Left forelimb (tissue), 1 donor: ENCODE measurements at places on chromosomes 16 and 17.

- no peak for DNase-seq
Observed at GRCh38 chr17:7253082-7253481, 1.1 kb downstream of the ELP5 start.

- no peak for DNase-seq
Observed at GRCh38 chr17:76121932-76122430, 18.4 kb upstream of the EXOC7 start.

DNA sequence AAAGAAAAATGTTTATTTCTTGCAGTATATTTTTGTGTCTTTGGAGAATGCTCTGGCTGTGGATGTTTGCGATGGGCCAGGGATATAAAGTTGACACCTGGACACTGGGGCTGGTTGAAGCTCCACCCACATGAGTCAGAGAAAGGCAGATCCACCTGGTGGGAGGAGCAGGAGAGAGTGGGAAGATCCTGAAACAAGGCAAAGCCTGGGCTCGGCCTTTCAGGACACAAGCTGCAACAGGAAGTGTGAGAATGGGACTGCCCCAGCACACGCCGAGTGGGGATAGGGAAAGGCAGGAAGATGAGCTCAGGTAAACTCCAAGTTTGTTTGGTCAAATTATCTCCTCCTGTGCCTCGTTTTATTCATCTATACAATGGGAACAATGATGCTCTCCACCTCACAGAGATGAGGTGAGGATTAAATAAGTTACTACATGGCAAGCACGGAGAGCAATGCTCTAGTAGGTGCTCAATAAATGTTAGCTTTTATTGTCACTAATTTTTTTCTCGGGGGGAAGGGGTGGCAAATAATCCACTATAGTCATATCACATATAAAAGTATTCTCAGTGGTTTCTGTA, 21.4 kb upstream of the PITPNM3 start:
- no peak for DNase-seq

DNA sequence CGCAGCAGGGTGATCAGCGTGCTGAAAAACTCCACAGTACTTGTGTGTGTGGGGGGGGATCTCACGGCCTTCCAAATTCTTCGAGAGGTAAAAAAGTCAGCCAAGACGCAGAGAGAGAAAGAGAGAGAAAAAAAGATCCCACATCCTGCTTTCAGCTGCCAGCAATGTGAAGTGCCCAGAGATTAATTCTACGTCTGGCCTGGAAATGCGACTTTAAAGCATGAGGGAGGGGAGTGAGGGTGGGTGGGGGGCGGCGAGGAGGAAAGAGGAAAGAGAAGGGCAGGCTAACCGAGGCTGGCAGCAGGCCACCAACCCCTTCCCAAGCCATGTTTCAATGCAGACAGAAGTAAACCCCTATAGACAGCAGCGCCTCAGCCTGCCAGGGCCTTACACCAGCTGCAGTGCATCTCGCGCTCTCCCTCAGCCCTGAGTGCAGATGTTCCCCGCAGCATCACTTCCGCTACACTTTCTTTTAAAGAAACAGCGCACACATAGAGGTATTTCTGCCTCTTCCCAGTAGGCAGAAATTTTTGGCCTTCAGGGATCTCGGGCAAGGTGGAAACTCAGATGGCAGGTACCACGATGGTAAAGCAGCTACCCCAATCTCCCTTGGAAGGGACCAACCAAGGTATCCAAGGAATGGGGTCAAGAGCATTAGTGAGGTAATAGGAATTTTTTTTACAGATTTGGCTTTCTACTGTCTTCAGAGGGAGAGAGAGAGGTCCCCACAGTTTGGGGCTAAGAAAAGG, 87.8 kb downstream of the SMG6 start:
- peak; percentile 94 for DNase-seq

DNA sequence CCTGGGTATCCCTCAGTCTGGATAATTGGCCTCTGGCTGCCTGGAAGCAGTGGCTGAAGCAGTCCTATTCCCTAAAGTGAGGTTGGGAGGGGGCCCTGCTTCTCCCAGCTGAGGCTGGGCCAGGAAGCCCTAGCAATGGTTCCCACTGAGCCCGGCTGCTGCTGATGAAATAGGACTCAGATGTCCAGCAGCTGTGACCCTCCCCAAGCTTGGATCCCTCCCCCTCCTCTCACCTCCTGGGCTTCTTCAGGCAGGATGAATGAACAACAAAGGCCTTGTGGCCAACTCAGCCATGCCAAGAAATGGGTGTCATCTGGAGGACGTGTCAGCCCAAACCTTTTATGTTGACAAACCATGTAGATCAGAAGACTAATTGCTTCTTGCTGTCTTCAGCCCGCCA, 42.0 kb downstream of the AXIN2 start:
- DNase-seq: no peak

- no peak for DNase-seq
Observed at GRCh38 chr16:80687606-80688005, 116.8 kb downstream of the CDYL2 start.
